ENCODE measurements at places on chromosomes 2 and 18.

DNA sequence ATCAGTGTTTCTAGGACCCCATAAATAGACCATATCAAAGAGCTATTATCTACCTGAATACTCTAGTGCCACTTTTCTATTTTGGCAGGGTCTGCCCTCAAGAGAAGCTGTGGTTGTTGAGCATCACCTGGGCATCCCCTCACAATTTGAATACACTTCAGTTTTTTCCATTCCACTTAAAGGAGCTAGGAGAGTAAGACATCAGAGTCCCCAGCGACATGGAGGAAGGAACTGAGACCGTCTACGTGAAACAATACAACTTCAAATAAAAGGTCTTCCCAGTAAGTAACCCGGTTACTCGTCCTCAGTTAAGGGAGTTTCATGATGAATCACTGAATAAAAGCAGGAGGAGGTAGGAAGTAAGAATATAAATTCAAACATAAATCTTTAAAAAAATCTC lies 206.7 kb downstream of the AFF3 start:
- DNase-seq = no peak

- DNase-seq = no peak
Observed at GRCh38 chr2:1606046-1606400, 138.3 kb downstream of the PXDN start.

DNA sequence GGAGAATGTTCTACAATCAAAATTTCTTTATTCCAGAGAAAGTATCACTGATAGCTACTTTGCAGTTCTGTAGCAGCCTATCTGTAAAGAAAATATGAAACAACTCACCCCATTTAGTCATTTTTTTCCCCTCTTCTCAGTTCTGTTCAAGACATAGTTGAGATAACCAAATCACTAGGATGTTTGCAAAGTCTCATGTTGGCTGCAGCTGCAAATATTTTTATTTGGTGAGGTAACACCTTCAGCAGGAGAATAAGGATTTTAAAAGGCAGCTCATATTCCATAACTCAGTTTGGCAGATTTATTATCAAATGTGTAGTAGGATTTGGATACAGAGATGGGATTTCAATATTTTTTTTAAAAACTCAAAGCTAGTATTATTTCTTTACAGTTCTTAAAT lies 41.0 kb downstream of the HNRNPLL start:
- DNase-seq = no peak

GRCh38 chr2:54675738-54676137 lies 47.7 kb upstream of the EML6 start:
- DNase-seq = no peak

- DNase-seq = no peak
Observed at GRCh38 chr2:119837350-119837749, 77.6 kb downstream of the PTPN4 start.

- no peak for DNase-seq
Observed at GRCh38 chr2:156937430-156937829, 320.1 kb upstream of the GALNT5 start.

GRCh38 chr2:28155627-28156026 lies 237.0 kb upstream of the FOSL2 start:
- DNase-seq = no peak

Data from inflammatory macrophage (primary cell).